AML-193 (cell line): ENCODE measurements at places on chromosomes 1 and 21.
A peak's percentile ranks its signal among the peaks of the same experiment; 100 is the strongest.

- DNase-seq, result no peak
Measured at GRCh38 chr1:15835205-15835740, 12.2 kb upstream of the SPEN start.

- DNase-seq, result no peak
Measured at GRCh38 chr1:245678860-245679411, 524.2 kb downstream of the KIF26B start.

- DNase-seq, result no peak
Measured at GRCh38 chr1:205532026-205532898, 27.8 kb downstream of the CDK18 start.

GRCh38 chr1:217891966-217892365 lies 260.8 kb downstream of the SPATA17 start:
- DNase-seq, result no peak

DNA sequence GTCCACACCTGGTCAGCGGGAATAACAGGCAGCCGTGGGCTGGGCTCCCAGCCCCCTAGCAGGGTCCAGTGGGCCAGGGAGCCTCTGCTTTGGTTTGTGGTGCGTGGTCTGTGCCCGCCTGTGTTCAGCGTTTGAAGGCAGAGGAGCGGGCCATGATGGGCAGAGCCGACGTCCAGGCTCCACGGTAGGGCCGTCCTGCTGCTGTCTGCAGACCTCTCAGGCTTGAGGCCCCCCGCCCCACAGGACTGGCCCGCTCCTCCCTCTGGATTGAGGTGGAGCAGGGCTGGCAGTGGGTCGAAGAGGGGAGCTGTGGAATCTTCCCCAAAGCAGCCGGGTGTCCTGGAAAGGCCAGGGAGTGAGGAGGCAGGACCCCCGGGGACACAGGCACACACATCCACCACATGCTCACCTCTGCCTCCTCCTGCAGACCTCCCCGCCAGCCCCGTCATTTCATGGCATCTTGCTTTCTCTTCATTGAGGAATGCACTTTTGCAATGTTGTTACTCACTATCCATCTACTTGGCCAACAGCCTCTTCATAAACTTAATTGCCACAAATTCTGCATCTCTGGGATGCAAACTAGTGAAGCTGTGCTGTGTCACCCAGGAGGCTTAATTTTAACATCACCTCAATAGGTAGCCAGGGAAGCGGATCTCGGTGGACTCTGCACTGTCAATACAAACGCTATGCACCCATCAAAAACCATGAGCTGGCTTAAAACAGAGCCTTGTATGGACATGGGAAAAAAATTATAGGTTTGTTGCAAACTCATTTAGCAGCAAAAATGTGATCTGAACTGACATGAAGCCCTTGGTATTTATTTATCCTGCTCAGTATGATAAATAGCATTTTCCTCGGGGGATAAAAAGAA lies 85.9 kb downstream of the PDE9A start:
- DNase-seq, result no peak

- DNase-seq, result no peak
Measured at GRCh38 chr1:3767328-3767925, 5.1 kb upstream of the SMIM1 start.

DNA sequence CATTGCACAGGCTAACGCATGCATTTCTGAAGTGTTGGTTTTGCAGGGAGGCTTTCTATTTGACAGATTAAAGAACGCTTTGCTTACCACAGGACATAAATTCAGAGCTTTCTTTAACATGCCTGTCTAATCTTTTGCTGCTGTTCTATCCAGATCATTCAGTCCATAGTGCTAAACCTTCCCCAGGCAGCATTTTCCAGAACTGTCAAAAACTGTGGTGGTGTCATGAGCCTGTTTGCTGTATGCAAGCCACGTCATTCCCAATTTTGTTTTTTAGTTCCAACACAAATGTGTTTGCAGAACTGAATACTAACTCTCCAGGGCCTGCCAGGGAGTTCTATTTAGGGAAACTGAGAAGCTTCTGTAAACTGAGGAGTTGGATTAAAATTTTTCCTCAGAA lies 390.5 kb upstream of the LYPLAL1 start:
- no peak for DNase-seq

DNA sequence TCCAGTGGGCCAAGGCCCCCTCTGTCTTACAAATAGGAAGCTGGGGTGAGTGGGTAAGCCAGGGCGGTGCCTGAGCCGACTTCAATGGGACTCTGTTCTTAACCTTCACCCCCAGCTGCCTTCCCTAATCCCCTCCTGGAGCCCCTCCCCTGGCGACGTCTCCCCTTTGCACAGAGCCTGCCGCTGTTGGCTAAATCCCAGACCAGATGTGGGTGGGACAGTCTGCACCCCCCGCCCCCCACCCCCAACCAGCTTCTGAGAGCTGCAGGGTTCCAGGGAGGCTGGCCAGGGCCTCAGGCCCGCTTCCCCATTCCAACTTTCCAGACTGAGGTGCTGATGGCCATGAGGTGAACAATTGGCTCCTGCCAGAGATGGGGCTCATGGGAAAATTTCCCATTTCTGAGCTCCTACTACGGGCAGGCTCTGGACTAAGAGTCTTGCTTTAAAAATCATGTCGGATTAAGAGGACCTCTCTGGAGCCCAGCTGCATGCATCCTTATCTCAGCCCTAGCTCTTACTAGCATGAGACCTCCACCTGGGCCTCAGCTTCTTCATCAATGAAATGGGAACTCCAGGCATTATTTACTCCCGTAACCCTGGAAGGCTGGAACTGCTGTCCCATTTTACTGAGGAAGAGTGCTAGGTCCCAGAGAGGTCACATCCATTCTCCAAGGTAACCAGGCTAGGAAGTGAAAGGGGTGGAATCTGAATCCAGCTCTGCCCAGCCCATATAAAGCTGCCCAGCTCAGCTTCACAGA lies 6.4 kb downstream of the COL8A2 start:
- no peak for DNase-seq

DNA sequence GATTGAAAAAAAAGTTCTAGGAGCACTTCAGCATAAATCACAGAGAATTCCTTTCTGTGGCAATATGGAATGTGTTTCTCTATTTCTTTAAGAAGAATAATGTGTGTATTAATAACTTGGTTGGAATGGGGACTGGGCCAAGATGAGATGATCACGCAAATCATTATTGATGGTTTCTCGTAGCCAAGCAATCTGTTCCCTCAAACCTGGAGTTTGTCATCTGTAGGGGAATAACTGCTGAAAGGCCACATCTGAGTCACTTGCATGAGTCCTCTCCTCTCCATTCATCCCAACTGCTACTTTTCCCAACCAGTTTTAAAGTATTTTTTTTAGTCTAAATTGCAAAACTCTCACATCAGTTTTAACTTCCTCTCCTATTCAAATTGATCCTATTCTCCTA lies 480.4 kb downstream of the PLPP3 start:
- DNase-seq, result no peak

- no peak for DNase-seq
Measured at GRCh38 chr1:51990478-51990965, at the start of gene RAB3B. RAB3B (minus strand) TSS chr1:51990700; CDS start chr1:51977117, 13,583 bp downstream.

DNA sequence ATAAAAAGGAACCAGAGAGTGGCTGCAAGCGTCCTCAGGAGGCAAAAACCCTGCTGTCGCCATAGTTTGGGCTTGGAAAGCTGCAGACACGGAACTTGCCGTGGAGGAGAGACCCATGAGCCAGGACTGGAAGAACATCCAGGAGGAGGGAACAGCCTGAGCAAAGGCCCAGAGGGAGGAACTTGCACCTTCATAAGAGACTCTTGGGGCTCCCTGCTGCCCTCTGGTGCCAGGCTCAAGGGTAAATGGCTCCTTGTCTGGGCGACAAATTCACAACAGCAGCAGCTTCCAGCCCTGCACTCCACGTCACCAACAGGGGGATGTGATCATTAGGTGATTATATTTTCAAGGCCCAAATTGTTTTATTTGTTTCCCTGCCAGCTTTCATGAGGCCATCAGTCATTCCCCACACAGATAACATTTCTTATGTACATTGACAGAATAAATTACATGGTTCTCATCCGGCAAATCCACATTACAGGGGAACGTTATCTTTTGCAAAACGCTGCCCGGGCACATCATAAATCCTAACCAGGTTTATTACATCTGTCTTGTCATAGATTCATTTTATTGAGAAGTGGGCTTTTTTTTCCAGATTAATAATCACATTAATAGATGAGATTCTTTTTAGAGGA lies 143.0 kb upstream of the GRIK3 start:
- peak; percentile 53 for DNase-seq

- DNase-seq, result peak; percentile 9
Measured at GRCh38 chr1:100249155-100249536, 488 bp downstream of the DBT start.

GRCh38 chr1:1630191-1630964 lies 1.6 kb upstream of the MMP23B start:
- peak; percentile 78 for DNase-seq

DNA sequence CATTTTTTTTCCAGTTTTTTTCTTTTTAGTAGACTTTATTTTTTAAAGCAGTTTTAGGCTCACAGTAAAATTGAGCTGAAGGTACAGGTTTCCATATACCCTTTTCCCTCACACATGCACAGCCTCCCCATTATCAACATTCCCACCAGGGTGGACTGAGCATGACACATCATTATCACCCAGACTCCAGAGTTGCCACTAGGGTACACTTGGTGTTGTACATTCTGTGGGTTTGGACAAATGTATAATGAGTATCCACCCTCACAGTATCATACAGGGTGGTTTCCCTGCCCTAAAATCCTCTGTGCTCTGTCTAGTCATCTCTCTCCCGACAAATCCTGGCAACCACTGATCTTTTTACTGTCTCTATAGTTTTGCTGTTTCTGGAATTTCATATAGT lies 3.0 kb upstream of the AIM2 start:
- DNase-seq, result no peak

GRCh38 chr1:230503726-230504125 lies 77.6 kb upstream of the PGBD5 start:
- no peak for DNase-seq

GRCh38 chr1:4093856-4094565 lies 193.9 kb upstream of the C1orf174 start:
- DNase-seq, result no peak

DNA sequence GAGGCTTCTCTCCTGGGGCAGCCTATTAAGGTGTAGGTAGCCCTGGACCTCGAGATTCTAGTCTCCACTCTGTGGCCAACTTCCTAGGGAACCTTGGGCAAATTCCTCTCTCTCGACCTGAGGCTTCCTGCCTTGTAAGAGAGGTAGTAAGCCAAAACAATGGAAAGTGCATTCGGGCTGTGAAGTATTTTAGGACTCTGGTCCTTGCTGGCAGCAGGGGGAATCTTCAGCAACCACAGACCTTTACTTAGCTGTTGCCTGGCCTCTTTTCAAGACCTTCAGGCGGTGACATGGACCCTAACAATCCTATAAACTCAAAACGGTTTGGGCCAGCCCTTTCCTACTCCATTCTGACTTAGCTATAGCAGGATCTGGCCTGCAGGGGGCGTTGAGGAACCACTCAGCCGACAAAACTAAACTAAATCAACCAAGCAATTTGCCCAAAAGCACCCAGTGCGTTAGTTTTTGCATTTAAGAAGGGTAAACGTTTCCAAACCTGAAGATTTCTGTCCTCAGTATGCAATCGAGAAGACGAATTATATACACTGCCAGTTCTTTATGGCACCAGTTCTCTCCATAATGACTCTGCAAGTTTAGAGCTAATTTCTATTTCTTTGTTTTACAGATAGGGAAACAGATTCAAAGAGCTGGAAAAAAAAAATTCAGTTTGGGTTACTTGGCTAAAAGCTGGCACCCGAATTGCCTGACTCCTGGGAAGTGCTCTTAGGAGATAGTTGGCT lies 10.9 kb upstream of the SESN2 start:
- DNase-seq, result peak; percentile 84

DNA sequence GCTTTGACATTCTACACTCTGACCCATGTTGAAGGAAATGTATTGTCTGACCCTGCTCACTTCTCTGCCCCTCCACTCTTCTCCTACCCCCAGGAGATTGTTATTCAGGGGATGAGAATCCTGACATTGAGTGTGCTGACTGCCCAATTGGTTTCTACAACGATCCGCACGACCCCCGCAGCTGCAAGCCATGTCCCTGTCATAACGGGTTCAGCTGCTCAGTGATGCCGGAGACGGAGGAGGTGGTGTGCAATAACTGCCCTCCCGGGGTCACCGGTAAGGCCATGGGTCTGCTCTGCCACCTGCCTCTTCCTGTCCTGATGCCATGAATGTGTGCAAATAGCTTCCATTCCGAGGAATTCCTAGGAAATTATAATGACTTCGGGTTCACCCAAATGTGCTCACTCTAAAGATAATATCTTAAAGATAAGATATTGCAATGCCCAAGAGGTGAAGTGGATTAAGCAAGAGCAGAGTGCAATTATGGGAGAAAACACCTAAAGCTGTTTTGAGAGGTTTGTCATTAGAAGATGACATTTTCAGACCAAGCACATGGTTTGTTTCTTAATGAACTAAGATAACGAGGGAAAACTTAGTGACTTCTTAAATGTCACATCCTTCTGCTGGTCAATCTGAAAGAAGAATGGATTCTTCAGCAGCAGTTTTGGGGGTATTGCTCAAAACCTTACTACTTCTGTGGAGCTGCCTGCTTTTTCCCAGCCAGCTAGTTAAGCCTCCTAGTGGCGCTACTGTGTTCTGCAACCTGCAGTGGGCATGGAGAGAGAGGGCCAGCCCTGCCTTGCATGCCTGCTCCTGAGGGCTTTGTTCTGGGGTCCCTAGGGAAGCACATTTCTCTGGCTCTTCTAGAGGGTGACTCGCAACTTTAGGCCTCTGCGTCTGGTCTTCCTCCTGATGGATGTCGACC lies 41.6 kb downstream of the LAMC2 start:
- peak; percentile 11 for DNase-seq

DNA sequence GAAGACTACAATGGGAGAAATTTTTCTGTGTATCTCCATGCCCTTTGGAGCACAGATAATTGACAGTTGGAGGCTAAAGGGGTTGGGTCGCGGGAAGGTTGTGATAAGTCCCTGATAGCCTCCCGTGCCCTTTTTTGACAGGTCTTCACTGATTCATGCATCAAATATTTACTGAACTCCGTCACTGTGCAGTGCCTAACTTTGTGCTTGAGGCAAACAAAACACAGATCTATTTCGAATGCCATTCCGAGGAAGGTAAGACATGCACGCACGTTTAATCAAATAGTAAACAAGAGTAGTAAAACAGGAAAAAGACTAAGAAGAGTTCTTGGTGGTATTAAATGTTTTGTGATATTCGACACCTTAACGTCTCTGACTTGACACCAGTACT lies 494 bp upstream of the PIP5K1A start:
- no peak for DNase-seq

DNA sequence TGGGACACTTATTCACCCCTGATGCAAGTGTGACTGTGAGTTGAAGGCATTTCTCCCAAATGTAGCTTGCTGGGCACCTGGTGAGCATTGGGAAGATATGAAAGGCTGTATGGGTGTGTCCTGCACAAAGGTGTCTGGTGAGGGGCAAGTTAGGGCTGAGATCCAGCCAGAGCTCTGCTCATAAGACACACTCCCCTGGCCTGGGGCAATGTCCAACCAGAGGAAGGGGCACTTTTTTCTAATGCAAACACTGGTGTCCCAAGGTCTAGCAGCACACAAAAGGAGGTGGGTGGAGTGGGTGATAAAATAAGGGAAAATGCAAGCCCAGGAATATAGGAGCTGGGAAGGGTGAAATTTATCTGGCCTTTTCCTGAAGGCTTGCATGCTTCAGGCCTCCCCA lies 57.0 kb upstream of the TRABD2B start:
- no peak for DNase-seq

- DNase-seq, result no peak
Measured at GRCh38 chr1:42674214-42674613, 8.0 kb upstream of the YBX1 start.
